NT2/D1 (cell line): ENCODE measurements at places on chromosomes 6 and 20.

- DNase-seq: no peak
These were observed 1282.3 kb upstream of the GJE1 start for GRCh38 chr6:140850438-140850837.

- DNase-seq: no peak
These were observed 5.9 kb upstream of the HDAC2 start for GRCh38 chr6:113976806-113977205.

GRCh38 chr20:62702895-62703852, 5.5 kb upstream of the NTSR1 start:
- no peak for DNase-seq

DNA sequence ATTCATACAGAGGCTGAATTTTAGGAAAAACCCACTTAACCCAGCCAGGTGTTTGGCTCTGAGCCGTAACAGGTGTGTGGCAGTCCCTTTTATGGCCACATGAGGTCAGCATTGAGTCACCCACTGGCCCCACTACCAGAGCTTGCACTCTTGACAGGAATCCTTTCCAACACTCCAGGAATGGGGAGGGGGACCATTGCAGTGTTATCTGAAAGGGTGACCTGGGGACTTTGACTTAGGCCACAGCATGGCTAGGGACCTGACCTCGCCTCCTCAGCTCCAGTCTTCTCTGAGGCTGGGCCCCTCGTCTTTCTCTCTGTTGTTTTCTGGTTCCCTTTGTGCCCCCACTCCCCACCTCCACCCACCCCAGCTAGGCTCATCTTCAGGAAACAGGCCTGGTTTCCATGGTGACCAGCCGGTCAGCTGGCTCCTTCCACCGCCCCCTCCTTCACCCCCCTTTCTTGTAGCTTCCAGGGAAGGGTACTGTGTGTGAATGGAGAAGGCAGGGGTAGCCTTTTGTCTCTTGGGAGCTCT, 2.1 kb upstream of the TMEM151B start:
- peak; percentile 64 for DNase-seq

GRCh38 chr20:57891014-57891413, 181.2 kb upstream of the PMEPA1 start:
- no peak for DNase-seq

DNA sequence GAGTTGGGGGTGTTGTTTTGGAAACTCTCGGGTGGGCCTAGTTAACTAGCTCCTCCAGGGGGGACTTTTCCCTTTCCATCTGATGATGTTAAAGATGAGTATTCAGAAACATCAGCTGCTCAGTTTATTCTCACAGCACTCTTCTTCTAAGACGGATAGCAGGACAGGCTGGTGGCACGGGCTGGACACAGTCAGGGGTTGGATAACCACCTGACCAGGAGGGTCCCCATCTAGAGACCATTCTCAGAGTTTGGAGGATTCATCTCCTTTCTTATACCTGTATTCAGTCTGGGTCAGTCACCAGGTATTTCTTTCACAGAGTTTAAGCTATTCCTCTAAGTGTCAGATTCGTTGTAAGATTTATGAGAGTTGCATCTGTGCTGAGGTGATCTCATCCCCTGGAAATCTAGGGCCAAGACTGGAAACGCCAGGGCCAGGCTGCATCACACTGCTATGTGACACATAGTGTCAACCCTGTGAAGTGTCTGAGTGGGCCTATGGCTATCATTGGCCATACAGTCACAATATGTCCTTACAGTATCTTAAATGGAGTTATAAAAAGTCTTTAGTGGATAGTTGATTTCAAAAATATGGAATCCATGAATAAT, 111.7 kb downstream of the FAM50B start:
- no peak for DNase-seq

- no peak for DNase-seq
These were observed 40.4 kb upstream of the ARG1 start for GRCh38 chr6:131532580-131533039.

DNA sequence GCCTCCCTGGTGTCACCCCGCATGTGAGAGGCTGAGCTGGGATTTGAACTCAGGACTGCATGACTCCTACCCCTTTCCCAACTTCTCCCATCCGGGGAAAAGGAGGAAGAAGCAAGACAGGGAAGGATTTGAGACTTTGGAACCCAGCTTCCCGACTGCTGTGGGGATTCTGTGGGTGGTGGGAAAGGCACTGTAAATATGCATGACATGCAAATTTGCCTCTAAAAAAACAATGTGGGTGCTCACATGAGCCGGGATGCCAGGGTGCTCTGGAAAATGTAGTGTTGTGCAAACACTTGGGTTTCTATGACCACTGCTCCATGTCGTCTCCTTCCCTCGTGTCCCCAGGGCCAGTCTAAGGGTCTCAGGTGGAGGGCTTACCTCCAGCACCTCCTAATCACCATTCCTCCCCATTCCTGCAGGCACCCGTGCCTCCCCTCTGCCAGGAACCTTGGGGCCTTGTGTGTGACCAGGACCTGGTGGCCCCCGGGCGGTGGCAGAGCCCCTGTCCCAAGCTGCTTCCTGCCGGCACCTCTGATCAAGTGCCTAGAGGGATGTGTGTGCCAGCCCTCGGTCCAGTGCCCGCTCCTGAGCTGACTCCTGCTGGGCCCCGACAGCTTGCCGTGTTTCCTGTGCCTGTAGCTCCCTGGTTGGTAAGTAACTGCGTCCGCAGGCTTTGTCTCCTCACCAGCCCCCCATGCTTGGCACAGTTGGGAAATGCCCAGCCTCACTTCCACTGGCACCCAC, 60.7 kb downstream of the DLGAP4 start:
- DNase-seq: no peak
